ENCODE measurements at places on chromosomes 12 and 14. TPM values are rescaled to one million over a fixed set of nuclear protein-coding genes. Genes with fewer than 3 reads are reported as not detected.

Gene HOXC9
- total RNA-seq, result not detected

DNA sequence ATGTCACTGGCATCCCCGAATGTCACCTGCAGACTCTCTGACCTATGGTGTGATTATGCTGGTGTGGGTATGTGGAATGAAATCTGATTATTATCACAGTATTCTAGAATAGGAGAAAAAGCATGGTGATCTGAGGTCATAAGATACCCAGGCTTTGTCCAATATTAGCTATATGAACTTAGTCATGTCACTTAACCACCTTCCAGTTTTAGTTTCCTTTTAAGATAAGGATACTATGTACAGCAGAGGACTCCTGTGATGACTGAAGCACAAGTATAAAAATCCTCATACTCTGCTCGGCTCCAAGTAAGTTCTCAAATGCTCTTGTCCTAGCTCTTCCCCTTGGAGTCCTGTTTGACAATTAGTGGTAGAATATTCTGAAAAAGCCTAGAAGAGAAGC, 2.8 kb downstream of the GNS start:
- peaks cover 60% of the 10 kb centered on the region for H3K4me1 ChIP-seq
- peaks cover 12% of the 10 kb centered on the region for H3K36me3 ChIP-seq
- no peaks in the 10 kb centered on the region for H3K27me3 ChIP-seq

DNA sequence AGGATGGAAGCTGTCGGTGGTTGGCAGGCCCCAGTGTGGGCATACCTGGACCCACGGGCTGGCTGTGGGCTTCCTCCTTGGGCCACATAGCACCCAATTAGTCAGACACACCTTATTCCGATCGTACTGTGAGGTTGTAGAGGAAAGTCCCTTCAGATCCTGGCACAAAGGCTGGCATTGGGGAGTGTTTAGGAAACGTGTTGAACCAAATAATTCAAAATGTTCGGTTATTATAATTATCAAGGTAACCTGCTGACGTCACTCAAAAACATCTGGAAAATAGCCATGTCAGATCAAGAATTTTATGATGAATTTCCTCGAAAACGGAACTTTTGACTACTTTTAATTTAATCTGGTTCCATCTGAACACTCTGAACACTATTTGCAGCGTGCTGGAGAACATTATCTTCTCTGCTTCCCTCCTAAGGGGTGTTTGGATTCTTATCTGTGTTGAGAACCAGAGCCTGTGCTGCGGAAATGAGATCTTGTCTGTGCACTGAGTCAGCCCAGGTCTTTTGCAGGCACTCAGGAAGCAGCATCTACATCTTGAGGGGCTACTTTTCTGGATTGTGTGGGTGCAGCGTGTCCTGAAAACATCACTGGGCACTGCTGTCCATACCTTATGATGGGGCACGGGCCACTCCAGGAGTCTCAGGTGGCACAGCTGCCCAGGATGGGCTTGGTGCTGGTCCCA, 100.3 kb downstream of the SLC25A47 start:
- no peaks in the 10 kb centered on the region for H3K27me3 ChIP-seq
- no peak overlapping the region for H3K4me3 ChIP-seq
- peaks cover 8% of the 10 kb centered on the region for H3K4me1 ChIP-seq
- H3K36me3 ChIP-seq, result peaks cover 2% of the 10 kb centered on the region
- DNase-seq, result no peak
- H3K27ac ChIP-seq, result no peak overlapping the region

DNA sequence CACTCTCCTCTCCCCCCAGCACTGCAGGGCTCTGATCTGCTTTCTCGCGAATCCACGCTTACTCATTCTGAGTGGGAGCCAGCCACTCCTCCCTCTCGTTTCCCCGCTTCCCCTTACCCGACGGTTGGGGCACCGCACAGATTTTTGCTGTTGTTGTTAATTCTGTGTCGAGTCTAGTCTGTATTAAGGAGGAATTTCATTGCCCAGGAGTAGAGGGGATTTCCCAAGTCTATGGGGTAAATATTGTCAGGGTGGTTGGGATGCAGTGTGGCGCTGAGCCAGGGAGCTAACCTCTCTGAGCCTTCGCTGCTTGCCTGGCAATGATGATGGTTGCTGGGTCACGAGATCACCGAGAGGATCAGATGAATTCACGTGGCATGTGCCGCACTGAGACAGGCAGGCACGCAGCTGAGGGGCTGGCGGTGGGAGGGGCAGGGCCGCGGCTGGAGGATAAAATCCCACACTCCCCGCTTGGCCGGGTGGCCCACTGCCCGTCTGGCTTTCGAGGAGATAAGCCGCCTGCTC, 18.5 kb downstream of the NCOR2 start:
- no peak overlapping the region for H3K4me3 ChIP-seq
- no peaks in the 10 kb centered on the region for H3K27me3 ChIP-seq
- peak; percentile 65 for DNase-seq
- peaks cover 11% of the 10 kb centered on the region for H3K36me3 ChIP-seq
- H3K27ac ChIP-seq, result peak overlapping the region; percentile 38
- H3K4me1 ChIP-seq, result peaks cover 88% of the 10 kb centered on the region

- no peak for DNase-seq
- no peak overlapping the region for H3K4me3 ChIP-seq
- H3K27ac ChIP-seq, result no peak overlapping the region
- H3K4me1 ChIP-seq, result no peaks in the 10 kb centered on the region
- H3K36me3 ChIP-seq, result no peaks in the 10 kb centered on the region
Observed at GRCh38 chr12:106073179-106073578, 65.6 kb downstream of the NUAK1 start.

DNA sequence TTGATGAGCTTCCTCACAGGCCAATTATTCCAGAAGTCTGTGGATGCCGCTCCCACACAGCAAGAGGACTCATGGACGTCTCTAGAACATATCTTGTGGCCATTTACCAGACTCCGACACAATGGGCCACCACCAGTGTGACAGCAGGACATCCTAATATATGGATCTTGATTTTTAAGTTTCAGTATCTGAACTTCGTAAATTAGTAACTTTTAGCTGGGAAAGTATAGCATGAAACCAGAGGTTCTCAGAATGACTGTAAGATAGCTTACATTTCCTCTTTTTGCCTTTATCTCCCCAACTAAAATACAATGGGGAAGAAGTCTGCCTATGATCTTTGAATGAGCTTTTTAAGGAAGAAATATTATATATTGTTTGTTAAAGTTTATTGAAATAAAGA, 87.0 kb downstream of the DNAI7 start:
- DNase-seq, result no peak
- H3K36me3 ChIP-seq, result peaks cover 21% of the 10 kb centered on the region
- H3K4me1 ChIP-seq, result peaks cover 4% of the 10 kb centered on the region
- H3K27me3 ChIP-seq, result no peaks in the 10 kb centered on the region

Gene ZC2HC1C
- 1.2 TPM for total RNA-seq

Gene KRT75
- total RNA-seq, result not detected

GRCh38 chr12:12356896-12357718, at the start of gene BORCS5:
Gene BORCS5, plus strand, starts transcription at chr12:12357078. Its CDS starts 374 bp downstream, at chr12:12357452.
- H3K27me3 ChIP-seq, result no peaks in the 10 kb centered on the region
- peak; percentile 99 for DNase-seq
- peak within 1 kb of the TSS; percentile 98 for H3K4me3 ChIP-seq
- peaks cover 39% of the 10 kb centered on the region for H3K4me1 ChIP-seq

Gene CLEC2A
- total RNA-seq, result not detected

DNA sequence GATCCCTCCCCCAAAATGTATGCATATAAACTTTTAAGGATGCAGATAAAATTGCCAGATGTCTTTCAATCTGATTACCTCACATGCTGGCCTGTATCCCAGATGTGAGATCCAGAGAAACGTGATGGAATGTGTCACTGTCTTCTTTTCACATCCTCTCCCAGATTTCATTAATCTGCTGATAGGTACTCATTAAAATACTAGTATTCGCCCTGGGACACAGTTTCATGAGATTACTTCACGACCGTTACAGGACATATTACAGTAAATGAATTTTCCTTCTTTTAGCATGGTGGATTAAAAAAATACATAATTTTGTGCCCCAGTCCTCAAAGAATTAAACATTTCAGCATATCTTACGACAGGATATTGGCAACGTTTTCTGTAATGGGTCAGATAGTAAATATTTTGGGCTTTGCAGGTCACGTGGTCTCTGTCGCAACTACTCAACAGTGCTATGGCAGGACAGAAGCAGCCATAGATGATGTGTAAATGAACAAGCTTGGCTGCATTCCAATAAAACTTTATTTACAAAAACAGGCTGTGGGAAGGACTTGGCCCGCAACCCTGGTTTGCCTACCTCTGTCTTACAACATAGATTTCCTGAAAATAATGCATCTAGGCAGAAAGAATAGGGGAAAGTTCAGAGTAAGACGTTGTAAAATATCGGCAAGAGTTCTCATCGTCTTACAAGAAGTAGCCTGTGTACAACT, 156.0 kb upstream of the DIO3 start:
- no peaks in the 10 kb centered on the region for H3K36me3 ChIP-seq
- no peak overlapping the region for H3K27ac ChIP-seq
- peaks cover 36% of the 10 kb centered on the region for H3K27me3 ChIP-seq
- H3K4me3 ChIP-seq, result no peak overlapping the region
- DNase-seq, result no peak

Gene RHEBL1
- total RNA-seq, result 6.7 TPM

- no peaks in the 10 kb centered on the region for H3K27me3 ChIP-seq
- no peaks in the 10 kb centered on the region for H3K4me1 ChIP-seq
- DNase-seq, result no peak
- no peak overlapping the region for H3K27ac ChIP-seq
- no peak overlapping the region for H3K4me3 ChIP-seq
Observed at GRCh38 chr12:12079291-12079690, 8.6 kb downstream of the BCL2L14 start.

Gene PIK3C2G
- not detected for total RNA-seq

Gene KSR2
- total RNA-seq, result 0.16 TPM

GRCh38 chr14:24954037-24954699, 95.8 kb downstream of the STXBP6 start:
- H3K4me1 ChIP-seq, result no peaks in the 10 kb centered on the region
- no peaks in the 10 kb centered on the region for H3K36me3 ChIP-seq
- no peak for DNase-seq
- peaks cover 6% of the 10 kb centered on the region for H3K27me3 ChIP-seq
- H3K27ac ChIP-seq, result no peak overlapping the region

- DNase-seq, result no peak
- H3K4me1 ChIP-seq, result no peaks in the 10 kb centered on the region
- H3K36me3 ChIP-seq, result no peaks in the 10 kb centered on the region
- H3K27me3 ChIP-seq, result no peaks in the 10 kb centered on the region
- H3K27ac ChIP-seq, result no peak overlapping the region
Observed at GRCh38 chr12:78156751-78157150, 326.1 kb downstream of the NAV3 start.

Gene DNM1L
- 67.1 TPM for total RNA-seq

DNA sequence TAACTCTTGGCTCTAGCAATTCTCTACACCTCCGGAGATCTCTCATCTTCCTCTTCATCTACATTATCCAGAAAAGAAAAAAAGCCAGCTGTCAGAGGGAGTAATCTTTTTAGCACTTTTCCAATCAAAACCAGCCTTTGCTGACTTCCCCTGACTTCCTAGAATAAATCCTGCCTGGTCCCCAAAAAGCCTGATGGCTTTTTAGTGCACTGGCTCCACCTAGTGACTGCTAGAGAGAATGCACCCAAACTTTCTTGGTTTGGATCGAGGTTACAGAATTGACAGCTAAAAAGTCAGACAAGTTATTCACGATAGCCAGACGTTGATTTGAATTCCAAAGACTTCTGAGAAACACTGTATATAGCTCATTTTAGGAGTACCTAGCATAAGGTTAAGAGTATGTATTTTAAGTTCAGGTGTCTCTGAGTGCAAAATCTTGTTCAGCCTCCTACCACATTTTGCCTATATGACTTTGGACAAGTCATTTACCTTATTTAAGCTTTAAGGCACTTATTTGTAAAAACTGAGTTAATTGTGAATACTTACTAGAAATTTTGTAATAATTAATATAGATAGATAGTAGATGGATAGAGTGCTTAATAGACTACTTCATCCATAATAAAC, 185.7 kb upstream of the GRIN2B start:
- DNase-seq, result peak; percentile 50
- H3K27me3 ChIP-seq, result peaks cover 10% of the 10 kb centered on the region
- H3K36me3 ChIP-seq, result no peaks in the 10 kb centered on the region
- H3K4me3 ChIP-seq, result no peak overlapping the region
- H3K4me1 ChIP-seq, result no peaks in the 10 kb centered on the region

DNA sequence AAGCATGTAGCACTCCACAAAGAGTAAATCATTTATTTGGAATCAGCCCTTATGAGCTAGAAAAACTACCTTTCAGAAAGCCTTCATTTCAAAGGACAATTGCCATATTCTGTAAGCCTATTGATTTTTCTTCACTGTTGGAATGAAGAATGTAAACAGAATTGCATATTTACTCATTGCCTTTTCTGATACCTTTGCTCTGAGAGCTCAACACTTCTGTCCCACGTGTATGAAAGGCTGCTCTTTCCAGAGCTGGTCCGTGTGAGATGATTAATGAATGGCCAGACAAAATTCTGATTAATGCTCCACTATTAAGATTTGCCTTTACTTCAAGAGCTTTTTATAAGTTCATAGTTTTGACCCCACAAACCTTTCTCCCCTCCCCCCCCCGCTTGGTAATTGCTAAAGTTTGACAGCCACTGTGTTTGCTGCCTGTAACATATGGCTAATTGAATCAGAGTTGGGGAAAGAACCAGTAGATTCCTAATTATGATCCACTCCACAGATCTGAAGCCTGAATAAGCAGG, 63.0 kb upstream of the PLEKHA5 start:
- DNase-seq, result no peak
- no peak overlapping the region for H3K27ac ChIP-seq
- peaks cover 2% of the 10 kb centered on the region for H3K27me3 ChIP-seq
- H3K4me1 ChIP-seq, result no peaks in the 10 kb centered on the region
- no peak overlapping the region for H3K4me3 ChIP-seq

Gene MGP
- total RNA-seq, result not detected

Gene RNF10
- 184 TPM for total RNA-seq

- H3K27ac ChIP-seq, result no peak overlapping the region
- H3K36me3 ChIP-seq, result peaks cover 2% of the 10 kb centered on the region
- H3K27me3 ChIP-seq, result peaks cover 79% of the 10 kb centered on the region
- DNase-seq, result no peak
- no peaks in the 10 kb centered on the region for H3K4me1 ChIP-seq
- no peak overlapping the region for H3K4me3 ChIP-seq
Observed at GRCh38 chr14:28758885-28759652, 7.5 kb upstream of the FOXG1 start.

DNA sequence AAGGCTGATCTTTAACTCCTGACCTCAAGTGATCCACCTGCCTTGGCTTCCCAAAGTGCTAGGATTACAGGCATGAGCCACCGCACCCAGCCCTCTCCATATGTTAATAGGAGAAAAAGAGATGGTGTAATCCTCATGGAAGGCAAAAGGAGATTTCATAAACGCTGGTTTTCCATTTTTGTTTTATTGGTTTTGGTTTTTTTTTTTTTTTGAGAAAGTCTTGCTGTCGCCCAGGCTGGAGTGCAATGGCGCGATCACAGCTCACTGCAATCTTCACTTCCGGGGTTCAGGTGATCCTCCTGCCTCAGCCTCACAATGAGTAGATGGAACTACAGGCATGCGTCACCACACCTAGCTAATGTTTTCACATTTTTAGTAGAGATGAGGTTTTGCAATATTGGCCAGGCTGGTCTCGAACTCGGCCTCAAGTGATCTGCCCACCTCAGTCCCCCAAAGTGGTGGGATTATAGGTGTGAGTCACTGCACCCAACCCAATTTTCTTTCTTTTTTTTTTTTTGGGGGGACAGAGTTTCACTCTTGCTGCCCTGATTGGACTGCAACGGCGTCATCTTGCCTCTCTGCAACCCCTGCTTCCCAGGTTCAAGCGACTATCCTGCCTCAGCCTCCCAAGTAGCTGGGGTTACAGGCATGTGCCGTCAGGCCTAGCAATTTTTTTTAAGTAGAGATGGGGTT, 8.1 kb downstream of the PTGES3 start:
- H3K36me3 ChIP-seq, result peaks cover 66% of the 10 kb centered on the region
- peak overlapping the region; percentile 69 for H3K27ac ChIP-seq
- no peaks in the 10 kb centered on the region for H3K27me3 ChIP-seq
- H3K4me3 ChIP-seq, result peak overlapping the region; percentile 33
